ENCODE measurements at places on chromosomes 13 and 19.

DNA sequence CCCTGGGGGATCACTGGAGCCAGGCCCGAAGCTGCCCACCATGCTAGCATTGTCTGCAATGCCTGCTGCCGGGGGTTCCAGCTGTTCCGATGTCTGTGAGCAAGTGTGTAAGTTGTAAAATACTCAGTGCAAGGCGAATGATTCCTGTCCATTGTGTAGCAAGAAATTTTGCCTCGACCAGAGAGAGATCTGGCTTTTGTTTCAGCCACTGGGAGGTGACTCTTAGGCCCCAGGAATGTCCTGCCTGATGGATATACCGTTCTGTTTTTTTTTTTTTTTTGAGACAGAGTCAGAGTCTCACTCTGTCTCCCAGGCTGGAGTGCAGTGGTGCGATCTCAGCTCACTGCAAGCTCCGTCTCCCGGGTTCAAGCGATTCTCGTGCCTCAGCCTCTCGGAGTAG, 7.3 kb upstream of the GADD45B start:
- no peak for DNase-seq

GRCh38 chr13:59459972-59460371, 703.8 kb downstream of the DIAPH3 start:
- no peak for DNase-seq

GRCh38 chr19:14561847-14562351, 10.0 kb downstream of the NDUFB7 start:
- DNase-seq: no peak

DNA sequence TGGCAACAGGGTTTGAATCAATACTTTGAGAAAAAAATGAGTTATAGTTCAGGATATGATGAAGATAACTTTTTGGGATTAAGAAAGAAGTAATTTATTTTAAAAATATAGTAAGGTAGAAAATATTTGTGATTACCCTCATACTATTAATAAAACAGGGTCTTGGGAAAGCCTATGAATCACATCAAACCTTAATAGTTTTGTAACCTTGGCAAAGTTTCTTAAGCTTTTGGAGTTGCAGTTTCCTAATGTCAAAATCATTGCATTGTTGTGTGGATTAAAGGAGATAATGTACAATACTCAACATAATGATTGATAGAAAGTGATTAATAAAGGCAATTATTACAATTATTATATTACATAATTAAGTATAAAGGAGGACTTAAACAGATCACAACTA, 149.0 kb downstream of the LMO7 start:
- no peak for DNase-seq

- no peak for DNase-seq
These were observed 351.2 kb downstream of the DNAJC15 start for GRCh38 chr13:43374621-43375020.

GRCh38 chr13:44155422-44156293, 218.0 kb upstream of the SERP2 start:
- no peak for DNase-seq

DNA sequence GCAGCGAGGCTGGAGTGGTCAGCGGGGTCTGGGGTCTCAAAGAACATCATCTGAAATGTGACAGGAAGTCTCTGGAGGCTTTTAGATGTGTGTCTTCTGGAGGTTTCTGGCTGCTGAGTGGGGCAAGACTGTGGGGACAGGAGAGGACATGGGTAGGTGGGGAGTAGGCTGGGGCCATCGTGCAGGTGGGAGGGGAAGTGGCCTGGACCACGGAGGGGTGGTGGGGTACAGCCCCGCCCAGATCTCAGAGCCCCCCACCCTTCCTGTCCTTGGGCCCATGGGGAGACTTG, 6.2 kb downstream of the AP1M1 start:
- DNase-seq: no peak

DNA sequence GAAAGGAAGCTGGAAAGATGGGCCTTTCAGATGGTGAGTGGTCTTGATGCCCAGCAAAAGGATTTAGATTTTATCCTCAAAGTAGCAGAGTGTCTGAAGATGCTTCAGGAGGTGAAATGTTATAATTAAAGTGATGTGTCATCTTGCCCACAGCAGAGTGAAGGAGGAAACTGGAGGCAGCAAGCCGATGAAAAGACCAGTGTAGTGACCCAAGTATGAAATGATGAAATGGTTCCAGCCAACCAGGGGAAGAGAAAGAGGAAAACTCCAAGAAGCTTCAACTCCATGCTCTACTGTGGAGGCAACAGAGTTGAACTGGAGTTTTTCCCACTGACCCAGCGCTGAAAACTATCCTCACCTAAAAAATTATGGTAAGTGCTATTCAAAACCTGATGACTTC, 66.7 kb downstream of the FOXO1 start:
- DNase-seq: no peak

- no peak for DNase-seq
These were observed 3.2 kb downstream of the CEBPA start for GRCh38 chr19:33299051-33299688.

DNA sequence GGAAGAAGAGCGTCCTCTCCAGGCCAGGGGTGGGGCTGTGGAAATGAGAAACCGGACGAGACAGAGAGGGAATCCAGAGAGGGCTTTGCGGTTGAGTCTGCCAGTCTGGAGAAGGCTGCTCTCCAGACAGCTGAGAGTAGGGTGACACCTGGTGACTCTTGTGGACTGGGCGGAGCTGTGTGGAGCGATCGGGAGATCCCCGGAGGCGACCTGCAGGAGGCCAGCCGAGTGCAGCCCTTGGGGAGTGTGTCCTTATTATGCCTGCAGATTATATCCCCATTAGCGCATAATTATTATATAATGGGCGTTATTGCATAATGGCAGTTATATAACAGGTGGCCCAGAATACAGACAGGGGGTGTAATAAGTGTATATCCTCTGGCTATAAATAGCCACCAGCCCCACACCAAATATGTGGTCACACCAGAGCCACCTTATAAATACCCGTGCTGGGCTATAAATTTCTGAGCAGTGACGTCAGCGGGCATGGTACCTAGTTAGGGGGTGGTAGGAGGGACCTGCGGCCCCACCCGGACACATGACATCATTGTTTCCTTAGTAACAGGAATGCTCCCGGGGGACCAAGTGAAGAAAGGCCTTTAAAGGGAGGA, 41.2 kb downstream of the NFIX start:
- no peak for DNase-seq

GRCh38 chr19:40555978-40556689, 20.5 kb upstream of the SHKBP1 start:
- DNase-seq: no peak

- no peak for DNase-seq
These were observed 52.7 kb downstream of the SIPA1L3 start for GRCh38 chr19:37959665-37960114.

- DNase-seq: no peak
These were observed 799.7 kb upstream of the SPRY2 start for GRCh38 chr13:81140675-81141074.

GRCh38 chr19:8421484-8422461, 8.7 kb downstream of the MARCHF2 start:
- no peak for DNase-seq

GRCh38 chr19:55306712-55307111, 18.4 kb downstream of the TMEM150B start:
- no peak for DNase-seq

GRCh38 chr13:111589992-111590391, 269.6 kb downstream of the TEX29 start:
- no peak for DNase-seq

- no peak for DNase-seq
These were observed 836 bp upstream of the CDC42EP5 start for GRCh38 chr19:54473892-54474372.

- no peak for DNase-seq
These were observed 314.9 kb upstream of the SLITRK5 start for GRCh38 chr13:87356314-87356713.

DNA sequence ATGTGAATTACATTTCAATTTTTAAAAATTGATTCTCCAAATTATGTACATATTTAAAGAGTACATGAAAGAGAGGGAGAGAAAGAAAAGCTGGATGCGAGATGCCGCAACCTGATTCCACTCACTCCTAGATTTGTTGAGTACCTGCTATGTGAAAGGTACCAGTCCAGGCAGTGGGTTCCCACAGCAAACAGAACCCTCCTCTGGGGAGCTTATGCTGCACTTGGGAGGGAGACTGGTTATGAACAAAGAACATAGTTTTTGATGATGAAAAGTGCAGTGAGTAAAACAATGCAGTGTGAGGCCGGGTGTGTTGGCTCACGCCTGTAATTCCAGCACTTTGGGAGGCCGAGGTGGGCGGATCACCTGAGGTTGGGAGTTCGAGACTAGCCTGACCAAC, 43.4 kb downstream of the ACTN4 start:
- DNase-seq: no peak

GRCh38 chr13:92719868-92720267, 506.7 kb upstream of the GPC6 start:
- no peak for DNase-seq

DNA sequence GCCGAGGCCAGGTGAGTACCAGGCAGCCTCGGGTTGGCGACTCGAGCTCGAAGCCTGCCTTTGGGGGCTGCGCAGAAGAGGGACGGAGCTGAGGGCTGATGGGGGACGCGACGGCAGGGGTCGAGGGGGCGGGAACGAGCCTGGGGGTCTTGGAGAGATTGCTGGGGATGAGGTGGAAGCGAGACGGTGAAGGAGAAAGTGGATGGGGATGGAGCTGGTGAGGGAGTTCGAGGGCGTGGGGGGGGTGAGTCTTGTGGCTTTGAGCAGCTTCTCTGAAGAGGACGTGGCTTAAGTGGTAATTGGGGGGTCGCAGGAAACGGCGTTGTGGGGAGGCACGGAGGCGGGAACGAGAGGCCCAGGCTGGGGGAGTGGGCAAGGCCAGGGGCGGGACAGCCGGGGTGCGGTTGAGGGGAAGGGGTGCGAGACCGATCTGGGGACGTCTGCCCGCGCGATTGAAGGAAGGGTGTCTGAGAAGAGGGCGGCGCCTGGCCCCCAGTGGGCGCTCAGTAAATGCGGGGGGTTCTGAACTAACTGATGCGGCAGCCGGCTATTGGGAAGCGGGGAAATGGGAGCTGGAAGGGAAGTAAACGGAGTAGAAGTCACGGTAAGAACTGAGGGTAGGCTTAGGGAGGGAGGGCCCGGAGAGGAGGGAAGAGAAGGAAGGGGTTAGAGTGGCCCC, 426 bp downstream of the MYO9B start:
- DNase-seq: no peak

DNA sequence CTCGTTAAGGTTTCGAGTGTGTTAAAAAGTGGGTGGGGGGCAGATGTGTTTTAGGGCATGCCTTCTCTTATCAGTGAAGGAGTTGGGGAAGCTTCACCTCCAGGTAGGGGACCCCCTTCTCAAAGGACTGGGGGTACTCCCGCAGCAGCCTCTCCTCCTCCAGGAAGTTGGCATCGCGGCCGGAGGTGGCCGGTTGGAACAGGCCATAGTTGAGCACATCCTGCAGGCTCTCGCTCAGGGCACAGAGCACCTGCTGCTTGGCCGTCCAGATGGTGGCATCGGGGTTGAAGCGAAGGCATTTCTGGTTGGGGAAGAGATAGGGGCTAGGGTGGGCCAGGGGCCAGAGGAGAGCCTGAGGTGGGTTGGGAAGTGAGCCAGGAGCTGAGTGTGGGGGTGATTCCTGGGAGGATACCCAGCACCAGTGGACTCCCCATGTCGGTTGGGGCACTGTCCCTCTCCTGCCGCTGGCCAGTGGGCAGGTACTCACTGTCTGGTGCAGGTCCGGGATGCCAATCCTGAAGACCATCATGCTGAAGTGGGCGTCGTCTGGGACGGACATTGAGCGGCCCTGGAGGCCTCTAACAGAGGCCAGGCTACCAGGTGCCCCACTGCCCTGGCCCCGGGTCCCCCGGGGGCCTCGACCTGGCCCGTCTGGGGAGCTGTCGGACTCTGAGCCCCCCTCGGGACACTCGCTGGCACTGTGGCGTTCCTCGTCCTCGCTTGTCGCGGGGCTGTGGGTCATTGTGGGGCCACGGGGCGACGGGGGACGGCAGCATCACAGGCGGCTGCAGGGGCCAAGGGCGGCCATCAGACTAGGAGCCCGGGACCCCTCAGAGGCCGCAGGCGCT, 3.2 kb downstream of the SHANK1 start:
- DNase-seq: no peak

DNA sequence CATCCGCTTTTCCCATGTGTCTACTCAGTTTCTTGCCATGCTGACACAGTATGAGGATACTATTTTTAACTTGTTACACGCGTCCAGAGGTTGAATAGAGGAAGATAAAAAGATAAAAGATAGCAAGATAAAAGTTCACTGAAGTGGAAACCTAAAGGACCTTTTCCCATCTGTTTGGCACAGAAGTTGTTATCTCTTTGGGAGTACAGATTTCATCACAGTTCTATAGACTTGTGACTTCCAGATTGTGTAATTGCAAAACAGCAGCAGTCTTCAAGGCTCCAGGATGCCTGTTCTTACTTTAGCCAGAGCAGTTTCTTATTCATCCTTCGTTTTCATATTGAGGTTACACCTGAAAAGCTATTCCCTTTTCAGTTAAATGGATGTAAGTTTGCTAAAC, 369.2 kb downstream of the GPC5 start:
- DNase-seq: no peak

DNA sequence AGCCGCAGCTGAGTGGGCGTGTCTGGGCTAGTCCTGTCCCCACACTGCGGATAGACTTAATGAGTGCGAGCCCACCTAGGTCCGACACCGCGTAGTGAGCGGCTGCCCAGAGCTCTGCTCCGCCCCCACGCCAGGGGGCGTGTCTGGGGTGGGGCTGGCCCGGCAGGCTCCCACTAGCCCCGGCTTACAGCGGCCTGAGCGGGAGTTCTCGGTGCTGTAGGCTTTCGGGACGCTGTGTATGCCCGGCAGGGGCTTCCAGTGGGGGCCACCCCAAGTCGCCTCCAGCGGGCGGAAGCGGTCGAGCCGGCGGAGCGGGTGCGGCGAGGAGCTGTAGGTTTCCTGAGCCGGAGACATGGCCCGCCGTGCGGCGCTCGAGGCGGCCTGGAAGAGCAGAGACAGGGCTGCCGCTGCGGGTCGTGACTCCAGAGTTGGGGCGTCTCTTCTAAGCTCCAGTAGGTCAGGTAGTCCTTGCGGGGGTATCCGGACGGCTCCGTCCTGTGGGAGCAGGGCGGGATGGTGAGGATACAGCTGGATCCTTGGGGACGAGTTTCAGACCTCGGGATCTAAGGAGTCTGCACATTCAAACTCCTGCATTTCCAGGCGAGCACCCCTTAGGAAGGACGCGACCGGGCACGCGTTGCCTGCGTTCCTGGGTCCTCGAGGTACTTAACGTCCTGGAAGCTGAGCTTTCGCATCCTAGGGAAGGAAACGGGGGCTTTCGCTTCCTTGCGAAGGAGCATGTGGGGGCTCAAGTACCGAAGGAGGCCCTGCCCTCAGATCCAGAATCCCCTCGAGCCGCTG, 1.2 kb downstream of the CGB7 start:
- DNase-seq: no peak

GRCh38 chr19:46392252-46392801, 21.0 kb downstream of the CCDC8 start:
- DNase-seq: no peak

GRCh38 chr13:21071924-21072323, 10.5 kb upstream of the LATS2 start:
- DNase-seq: no peak

GRCh38 chr13:26599403-26599802, 41.9 kb downstream of the WASF3 start:
- DNase-seq: no peak

- no peak for DNase-seq
These were observed 3.9 kb downstream of the RPL18A start for GRCh38 chr19:17863520-17864182.
